Peyer's patch (tissue), 4 donors: ENCODE measurements at places on chromosomes 6 and 20. TPM values are rescaled to one million over a fixed set of nuclear protein-coding genes. Genes with fewer than 3 reads are reported as not detected.

Gene SLC26A8
- not detected for total RNA-seq

Gene TMEM217
- total RNA-seq, result 0.53 TPM

DNA sequence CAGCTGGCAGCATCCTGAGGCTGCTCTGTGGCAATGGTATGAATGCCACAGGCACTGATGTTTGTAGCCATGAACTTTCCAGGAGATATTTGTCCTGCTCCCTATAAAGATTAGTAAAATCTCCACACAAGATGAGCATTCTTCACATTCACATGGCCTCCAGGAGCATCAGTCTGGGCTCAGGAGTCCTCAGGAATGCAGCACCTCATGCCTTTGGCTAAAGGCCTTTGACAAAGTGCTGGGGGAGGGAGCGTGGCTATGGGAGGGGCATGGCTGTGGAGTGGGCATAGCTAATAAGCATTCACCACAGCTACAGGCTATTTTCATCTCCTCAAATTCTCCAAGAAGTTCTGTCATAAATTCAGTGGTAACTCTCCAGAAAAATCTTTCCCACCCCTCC, 90.5 kb upstream of the LY86 start:
- no peak for DNase-seq

DNA sequence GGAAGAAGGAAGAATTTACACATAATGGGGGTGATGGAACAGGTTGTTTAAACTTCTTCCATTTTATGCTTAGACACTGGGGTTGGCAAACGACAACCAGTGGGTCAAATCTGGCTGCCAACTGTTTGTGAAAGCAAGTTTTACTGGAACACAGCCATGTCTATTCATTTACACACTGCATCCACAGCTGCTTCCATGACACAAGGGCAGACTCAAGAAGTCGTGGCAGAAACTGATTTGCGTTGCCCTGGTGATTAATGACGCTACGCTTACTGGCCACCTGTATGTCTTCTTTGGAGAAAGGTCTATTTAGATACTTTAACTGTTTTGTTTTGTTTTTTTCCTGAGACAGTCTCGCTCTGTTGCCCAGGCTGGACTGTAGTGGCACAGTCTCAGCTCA, 19.0 kb downstream of the CTCFL start:
- DNase-seq, result no peak

GRCh38 chr6:118971682-118972081, 36.7 kb upstream of the MCM9 start:
- no peak for DNase-seq

DNA sequence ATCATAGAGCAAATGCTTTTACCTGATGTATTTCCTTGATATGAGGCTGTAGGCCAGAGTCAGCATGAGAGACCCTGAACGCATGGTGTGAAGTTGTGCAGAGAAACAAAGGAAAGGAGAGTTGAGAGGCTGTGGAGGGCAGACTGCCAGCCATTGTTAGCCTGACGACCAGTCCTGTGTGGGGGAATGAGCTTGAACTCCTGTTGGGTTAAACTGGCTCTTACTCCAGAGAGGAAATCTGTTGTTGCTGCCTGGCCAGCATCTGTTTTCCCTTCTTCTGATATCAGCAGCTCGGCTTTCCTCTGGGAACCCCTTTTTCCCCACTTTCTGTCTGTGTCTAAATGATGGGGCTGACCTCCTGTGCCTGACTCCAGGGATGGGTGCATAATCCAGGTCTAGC, 158.2 kb upstream of the ZFP64 start:
- no peak for DNase-seq

- no peak for DNase-seq
Observed at GRCh38 chr20:8318965-8319625, 187.0 kb downstream of the PLCB1 start.

DNA sequence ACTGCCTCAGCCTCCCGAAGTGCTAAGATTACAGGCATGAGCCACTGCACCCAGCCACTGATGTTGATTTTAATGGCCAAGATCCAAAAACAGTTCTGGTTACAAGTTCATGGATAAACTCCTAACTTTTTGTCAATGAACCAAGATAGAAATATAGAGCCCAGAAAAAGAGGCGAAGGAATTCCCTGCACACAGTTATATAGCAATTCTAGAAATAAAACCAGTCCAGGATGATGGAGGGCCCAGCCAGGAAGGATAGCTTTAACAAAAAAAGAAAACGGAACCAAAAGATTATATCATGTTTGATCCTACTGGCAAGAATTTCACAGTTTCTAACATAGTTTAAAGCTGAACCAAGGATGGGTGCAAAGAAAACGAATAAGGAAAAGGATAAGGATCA, 10.9 kb downstream of the EPB41L2 start:
- no peak for DNase-seq

DNA sequence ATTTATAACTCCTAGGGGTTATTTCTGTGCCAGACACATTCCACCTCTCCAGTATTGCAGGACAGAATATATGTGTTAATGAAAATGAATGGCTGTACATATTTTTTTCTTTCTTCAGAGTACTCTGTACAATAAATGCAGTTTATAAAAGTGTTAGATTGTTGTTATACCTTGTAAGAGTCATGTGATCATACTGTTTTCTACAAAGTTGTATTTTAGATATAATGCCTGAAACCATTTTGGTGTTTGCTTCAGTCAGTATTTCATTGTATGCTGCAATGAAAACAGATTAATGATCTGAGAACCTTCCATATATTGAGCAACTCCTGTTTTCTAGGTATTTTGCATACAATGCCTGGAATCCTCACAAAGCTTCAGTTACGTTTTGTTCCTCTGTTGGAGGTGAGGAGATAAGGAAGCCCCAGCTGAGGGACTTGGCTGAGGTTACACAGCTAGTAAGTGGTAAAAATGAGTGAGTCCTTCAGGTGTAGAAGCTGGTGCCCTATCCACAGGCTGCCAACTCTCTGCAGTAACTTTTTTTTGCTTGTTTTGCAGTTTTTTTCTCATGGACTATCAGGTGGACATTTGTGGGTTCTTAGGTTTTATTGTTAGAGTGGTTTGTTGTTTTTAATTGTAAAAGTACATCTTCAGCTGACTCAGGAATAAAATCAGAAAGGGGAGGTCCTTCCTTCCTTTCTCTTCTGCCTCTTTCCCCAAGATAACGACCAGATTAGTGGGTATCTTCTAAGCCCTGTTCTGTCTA, 11.6 kb downstream of the PDCD2 start:
- no peak for DNase-seq

DNA sequence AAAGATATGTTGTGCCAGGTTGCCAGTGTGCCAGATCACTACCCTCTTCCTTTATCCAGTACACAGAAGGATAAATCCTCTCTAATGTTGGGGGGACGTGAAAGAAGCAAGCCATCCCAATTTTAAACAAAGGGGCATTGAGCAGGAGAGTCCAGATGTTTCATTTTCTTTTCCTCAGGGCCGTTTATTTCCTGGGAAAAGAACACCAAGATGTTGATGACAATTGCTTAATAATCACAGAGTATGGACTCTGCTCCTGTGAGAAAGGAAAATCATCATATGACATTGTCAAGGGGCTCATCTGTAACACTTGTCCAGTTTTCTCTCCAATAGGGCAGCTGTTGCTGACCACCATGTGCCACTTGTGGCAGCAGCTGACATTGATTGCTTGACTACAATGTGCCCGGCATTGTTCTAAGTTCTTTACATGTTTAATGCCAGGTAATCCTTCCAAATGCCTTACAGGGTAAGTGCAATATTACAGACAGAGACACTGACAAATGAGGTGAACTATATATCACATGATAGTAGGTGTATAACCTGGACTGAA, 161.4 kb downstream of the CD109 start:
- no peak for DNase-seq

DNA sequence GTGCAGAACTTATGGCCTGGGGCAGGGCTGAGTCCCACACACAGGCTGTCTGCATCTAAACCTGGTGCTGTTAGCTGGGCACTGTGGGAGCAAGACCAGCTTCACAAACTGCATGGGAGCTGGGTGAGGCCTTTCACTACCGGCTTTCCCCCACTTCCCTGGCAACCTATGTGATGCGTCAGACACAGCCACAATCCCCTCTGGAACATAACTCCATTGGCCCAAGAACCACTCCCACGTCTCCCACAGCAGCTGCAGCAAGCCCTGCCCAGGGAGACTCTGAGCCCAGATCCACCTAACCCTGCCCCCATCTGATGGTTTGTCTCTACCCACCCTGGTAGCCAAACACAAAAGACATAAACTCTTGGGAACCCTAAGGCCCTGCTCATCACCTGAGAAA, 9.3 kb downstream of the WDR27 start:
- DNase-seq, result no peak
